Thyroid gland (tissue), 4 donors: ENCODE measurements at places on chromosomes 7 and 10. TPM values are rescaled to one million over a fixed set of nuclear protein-coding genes. Genes with fewer than 3 reads are reported as not detected.
A peak's percentile ranks its signal among the peaks of the same experiment; 100 is the strongest.

The CYP2C19 gene
- total RNA-seq: not detected

GRCh38 chr10:73060738-73061635 is 35.7 kb downstream of the P4HA1 start:
- H3K27ac ChIP-seq: no peak overlapping the region
- H3K27me3 ChIP-seq: no peaks in the 10 kb centered on the region
- DNase-seq: no peak
- H3K4me1 ChIP-seq: no peaks in the 10 kb centered on the region
- H3K4me3 ChIP-seq: no peak overlapping the region

GRCh38 chr7:15688279-15688626 is 1.8 kb upstream of the MEOX2 start:
- no peak overlapping the region for H3K4me3 ChIP-seq
- DNase-seq: no peak
- H3K4me1 ChIP-seq: no peaks in the 10 kb centered on the region
- no peaks in the 10 kb centered on the region for H3K36me3 ChIP-seq
- no peaks in the 10 kb centered on the region for H3K27me3 ChIP-seq

DNA sequence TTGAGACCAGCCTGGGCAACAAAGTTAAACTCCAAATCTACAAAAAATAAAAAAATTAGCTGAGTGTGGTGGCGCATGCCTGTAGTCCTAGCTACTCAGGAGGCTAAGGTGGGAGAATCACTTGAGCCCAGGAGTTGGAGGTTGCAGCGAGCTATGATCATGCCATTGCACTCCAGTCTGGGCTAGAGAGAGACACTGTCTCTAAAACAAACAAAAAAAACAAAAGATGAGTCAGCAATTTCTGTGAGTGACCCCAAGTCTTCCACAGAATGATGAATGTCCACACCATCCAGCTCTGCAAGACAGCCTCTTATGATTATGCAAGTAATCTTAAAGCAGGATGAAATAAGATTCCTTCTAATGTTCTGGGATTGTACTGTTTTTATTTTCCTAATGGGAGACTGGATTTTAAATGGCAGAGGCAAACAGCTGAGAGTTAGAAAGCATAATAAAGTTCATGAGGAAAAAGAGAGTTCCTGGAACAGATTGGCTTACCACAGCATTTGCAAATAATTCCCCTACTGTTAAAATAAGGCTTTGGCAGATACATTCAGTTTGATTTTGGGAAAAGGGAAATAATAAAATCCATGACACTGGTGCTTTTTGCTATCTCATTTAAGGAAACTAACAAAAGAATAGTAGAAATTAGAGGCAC is 18.9 kb upstream of the PRKAR2B start:
- no peak overlapping the region for H3K4me3 ChIP-seq
- no peaks in the 10 kb centered on the region for H3K4me1 ChIP-seq
- no peak for DNase-seq
- no peaks in the 10 kb centered on the region for H3K27me3 ChIP-seq
- no peaks in the 10 kb centered on the region for H3K36me3 ChIP-seq
- no peak overlapping the region for H3K27ac ChIP-seq

DNA sequence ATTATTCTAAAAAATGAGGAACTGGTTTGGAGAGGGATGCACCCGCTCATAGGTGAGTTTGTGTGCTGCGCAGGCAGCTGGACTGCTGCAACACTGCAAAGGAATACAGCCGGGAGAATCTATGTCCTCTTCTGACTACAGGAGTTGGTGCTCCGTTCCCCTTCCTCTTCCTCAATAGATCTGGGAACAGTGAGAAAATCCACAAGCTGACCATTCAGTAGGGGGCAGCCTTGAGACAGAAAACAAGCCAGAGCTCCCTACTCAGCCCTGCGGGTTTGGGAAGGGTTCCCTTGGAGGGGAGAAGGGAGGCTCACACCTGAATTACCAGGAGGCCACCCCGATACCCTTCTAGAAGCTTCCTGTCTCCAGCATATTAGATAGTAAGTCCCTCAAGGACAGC is 87.3 kb upstream of the FOXI2 start:
- DNase-seq: peak; percentile 9
- H3K4me1 ChIP-seq: no peaks in the 10 kb centered on the region
- no peaks in the 10 kb centered on the region for H3K27me3 ChIP-seq
- no peaks in the 10 kb centered on the region for H3K36me3 ChIP-seq
- no peak overlapping the region for H3K27ac ChIP-seq

- no peaks in the 10 kb centered on the region for H3K27me3 ChIP-seq
- DNase-seq: peak; percentile 52
- peak within 1 kb of the TSS; percentile 74 for H3K4me3 ChIP-seq
- H3K36me3 ChIP-seq: no peaks in the 10 kb centered on the region
Measured at GRCh38 chr7:101817471-101818286, at the start of gene CUX1. TSS of gene CUX1 (plus strand) at chr7:101817626. CDS start at chr7:101817640, 14 bp downstream.

GRCh38 chr10:77431980-77432797 is 205.4 kb downstream of the KCNMA1 start:
- peaks cover 12% of the 10 kb centered on the region for H3K4me1 ChIP-seq
- no peaks in the 10 kb centered on the region for H3K27me3 ChIP-seq
- no peak overlapping the region for H3K4me3 ChIP-seq
- H3K36me3 ChIP-seq: no peaks in the 10 kb centered on the region
- no peak overlapping the region for H3K27ac ChIP-seq

DNA sequence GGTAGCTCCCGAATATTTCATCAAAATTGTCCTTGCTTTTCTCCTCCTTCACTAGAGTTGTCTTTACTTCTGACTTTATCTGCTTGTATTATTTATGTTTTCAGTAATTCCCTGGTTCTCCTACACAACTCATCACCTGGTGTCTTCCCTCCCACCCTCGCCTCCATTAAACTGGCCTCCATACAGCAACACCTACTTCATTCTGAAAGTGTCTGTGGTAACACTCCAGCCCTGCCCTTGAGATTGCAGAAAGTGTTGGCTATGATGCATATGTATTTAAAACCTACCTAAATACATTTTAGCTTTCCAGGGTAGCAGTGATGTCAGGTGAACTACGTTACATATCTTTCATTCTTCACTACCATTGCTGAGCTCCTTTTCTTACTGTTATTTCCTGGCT is 833.3 kb upstream of the LRRN3 start:
- no peak overlapping the region for H3K27ac ChIP-seq
- H3K36me3 ChIP-seq: no peaks in the 10 kb centered on the region
- no peak for DNase-seq
- no peaks in the 10 kb centered on the region for H3K4me1 ChIP-seq

DNA sequence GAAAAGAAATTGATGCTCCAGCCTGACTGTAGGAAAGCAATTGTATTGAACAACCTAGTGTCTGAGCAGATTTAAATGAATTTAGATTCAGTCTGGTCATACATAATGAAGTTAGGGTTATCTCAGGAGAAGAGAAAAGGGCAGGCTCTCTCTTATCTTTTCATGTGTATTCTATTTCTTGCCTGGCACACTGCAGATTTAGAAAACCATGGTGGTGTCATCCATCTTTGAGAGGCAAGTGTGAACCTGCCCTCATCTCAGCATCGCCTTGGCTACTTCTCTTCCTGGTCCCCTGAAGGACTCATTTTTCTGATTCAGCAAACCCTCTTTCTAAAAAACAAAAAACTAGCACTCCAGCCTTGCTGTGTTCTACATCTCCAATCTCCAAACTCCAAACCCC is 137.7 kb downstream of the LRRC4 start:
- DNase-seq: no peak
- H3K27ac ChIP-seq: no peak overlapping the region
- peaks cover 2% of the 10 kb centered on the region for H3K36me3 ChIP-seq
- no peaks in the 10 kb centered on the region for H3K27me3 ChIP-seq
- no peak overlapping the region for H3K4me3 ChIP-seq

DNA sequence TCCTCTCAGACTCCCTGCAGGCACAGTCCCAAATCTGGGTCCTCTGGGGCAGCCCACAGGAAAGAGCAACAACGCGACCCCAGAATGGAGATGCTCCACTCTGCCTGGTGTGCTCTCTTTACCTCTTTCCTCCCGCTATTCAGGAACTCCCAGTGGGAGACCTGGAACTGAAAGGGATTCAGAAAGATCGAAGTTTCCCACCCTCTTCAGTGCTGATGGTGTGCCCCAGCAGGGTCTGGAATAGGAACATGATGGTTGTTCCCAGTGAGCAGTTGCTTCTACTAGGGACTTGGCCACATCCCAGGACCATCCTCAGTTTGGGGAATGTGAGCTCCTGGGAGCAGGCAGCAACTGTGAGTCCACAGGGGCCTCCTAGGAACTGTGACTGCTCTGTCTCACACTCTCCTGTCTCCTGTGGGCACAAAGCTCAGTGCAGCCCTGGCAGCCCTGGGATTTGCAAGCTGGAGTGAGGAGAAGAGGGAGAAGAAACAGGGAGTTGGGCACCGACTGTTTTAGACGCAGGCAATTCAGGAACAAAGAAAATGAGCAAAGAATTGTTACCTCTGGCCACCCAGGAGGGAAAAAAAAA is 17.9 kb downstream of the OR6V1 start:
- no peak overlapping the region for H3K4me3 ChIP-seq
- no peak overlapping the region for H3K27ac ChIP-seq
- no peaks in the 10 kb centered on the region for H3K27me3 ChIP-seq
- no peaks in the 10 kb centered on the region for H3K36me3 ChIP-seq
- peak; percentile 26 for DNase-seq

The TMEM140 gene
- total RNA-seq: 13.7 TPM

DNA sequence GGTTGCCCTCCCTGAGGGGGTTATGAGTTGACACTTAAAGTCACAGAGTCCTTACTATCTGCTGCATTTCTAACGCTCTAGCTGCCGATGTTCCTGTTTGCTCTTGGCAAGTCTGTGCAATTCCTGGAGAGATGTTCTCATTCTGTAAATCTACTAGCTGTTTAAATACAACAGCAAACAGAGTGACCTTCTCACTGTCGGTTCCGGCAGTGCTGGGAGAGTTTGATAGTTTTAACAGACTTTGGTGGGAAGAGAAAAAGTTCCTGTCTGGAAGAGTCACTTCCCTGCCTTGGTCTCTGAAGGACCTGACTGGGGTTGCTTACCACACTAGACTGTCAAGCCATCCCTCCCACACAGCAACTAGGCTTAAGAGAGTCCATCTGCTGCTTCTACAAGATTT is 63.3 kb upstream of the ELMO1 start:
- no peak for DNase-seq
- peaks cover 14% of the 10 kb centered on the region for H3K4me1 ChIP-seq
- no peaks in the 10 kb centered on the region for H3K27me3 ChIP-seq
- no peaks in the 10 kb centered on the region for H3K36me3 ChIP-seq

The HIBADH gene
- total RNA-seq: 85.6 TPM

The AKR1D1 gene
- total RNA-seq: not detected

- no peaks in the 10 kb centered on the region for H3K27me3 ChIP-seq
- peaks cover 8% of the 10 kb centered on the region for H3K4me1 ChIP-seq
- H3K4me3 ChIP-seq: no peak overlapping the region
- DNase-seq: no peak
- no peak overlapping the region for H3K27ac ChIP-seq
Measured at GRCh38 chr7:91462316-91462715, 198.1 kb downstream of the FZD1 start.

DNA sequence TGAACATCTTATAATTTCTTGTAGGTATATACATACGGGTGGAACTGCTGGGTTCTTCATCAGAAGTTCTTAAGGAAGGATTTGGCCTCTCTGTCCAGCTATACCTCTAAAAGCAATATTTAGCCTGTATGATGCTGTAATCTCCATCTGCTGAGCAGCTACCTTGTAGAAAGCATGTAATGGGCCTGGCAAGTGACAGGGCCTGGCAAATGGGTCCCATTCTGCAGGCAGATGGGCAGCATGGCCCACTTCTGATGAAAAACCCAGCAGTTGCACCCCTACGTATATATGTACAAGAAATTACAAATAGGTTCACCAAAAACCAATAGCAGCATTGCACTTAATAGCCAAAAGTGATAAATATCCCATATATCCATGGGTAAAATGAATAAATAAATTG is 9.0 kb downstream of the PLPP4 start:
- H3K36me3 ChIP-seq: no peaks in the 10 kb centered on the region
- H3K27me3 ChIP-seq: no peaks in the 10 kb centered on the region
- H3K4me1 ChIP-seq: no peaks in the 10 kb centered on the region
- DNase-seq: no peak
- no peak overlapping the region for H3K27ac ChIP-seq
- H3K4me3 ChIP-seq: no peak overlapping the region

DNA sequence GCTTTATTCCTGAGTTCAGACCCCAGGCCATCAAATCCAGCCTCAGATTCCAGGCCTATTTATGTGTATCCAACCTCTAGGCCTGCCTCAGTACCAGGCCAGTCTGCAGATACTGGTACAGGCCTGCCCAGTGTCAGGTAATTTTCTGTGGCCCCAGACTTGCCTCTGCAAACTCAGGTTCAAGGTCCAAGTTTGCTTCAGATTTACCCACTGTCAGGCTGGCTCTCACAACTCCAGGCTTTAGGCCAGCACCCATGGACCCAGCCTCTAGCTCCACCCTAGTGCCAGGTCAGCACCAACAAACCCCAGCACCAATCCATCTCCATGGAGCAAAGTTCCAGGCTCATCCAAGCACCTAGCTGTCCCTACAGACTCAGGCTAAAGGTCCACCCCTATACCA is 169.7 kb downstream of the ITGB1 start:
- no peak overlapping the region for H3K27ac ChIP-seq
- no peak for DNase-seq
- no peaks in the 10 kb centered on the region for H3K27me3 ChIP-seq
- H3K36me3 ChIP-seq: no peaks in the 10 kb centered on the region
- H3K4me1 ChIP-seq: no peaks in the 10 kb centered on the region
- no peak overlapping the region for H3K4me3 ChIP-seq

DNA sequence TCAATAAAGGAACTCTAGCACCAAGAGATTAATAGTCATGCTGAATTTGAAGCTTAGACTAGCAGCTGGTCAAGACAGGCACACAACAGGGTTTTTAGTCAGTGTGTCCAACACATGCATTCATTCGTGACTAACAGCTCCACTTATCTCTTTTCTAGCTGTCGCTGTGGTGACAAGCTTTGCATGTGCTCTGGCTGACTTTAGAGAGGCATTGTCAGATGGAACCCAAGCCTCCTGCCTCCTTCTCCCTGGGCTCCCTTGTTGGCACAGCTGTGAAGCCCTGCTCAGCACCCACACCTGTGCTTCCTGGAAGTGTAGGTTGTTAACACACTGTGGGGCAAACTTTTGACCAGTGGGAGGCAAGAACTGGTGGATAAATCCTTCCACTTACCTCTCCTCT is 9.8 kb upstream of the AGK start:
- no peaks in the 10 kb centered on the region for H3K36me3 ChIP-seq
- H3K27ac ChIP-seq: no peak overlapping the region
- H3K4me3 ChIP-seq: no peak overlapping the region
- no peaks in the 10 kb centered on the region for H3K27me3 ChIP-seq
- peaks cover 11% of the 10 kb centered on the region for H3K4me1 ChIP-seq

The CALD1 gene
- 167 TPM for total RNA-seq

The RABGEF1 gene
- 31.0 TPM for total RNA-seq

DNA sequence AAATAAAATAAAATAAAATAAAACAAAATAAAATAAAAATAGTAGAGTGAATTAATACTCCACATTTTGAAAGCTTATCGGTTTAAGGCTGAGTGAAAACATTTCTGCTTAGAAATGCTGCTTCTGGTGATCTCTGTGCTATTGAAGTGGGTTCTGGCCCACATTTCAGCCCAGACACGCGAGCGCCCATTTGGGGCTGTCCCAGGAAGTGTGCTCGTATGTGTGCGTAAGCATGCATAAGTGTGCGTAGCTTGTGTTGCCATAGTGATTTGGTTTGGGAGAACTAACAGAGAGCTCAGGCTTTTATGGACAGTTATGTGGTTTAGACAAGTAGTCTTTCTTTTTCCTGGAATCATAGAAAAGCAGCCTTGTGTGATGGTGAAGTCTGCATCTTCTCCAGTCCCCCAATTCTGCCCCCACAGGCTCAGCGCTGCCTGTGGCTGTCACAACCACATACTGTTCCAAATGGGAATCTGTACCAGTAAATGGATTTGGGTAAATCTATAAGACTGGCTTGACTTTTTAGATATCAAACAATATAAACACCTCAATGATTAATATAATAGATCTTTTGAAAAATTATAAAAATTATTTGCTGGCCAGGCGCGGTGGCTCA is 29.8 kb upstream of the PURB start:
- peak overlapping the region; percentile 53 for H3K27ac ChIP-seq
- no peaks in the 10 kb centered on the region for H3K36me3 ChIP-seq
- no peaks in the 10 kb centered on the region for H3K27me3 ChIP-seq
- H3K4me3 ChIP-seq: no peak overlapping the region
